ENCODE measurements at places on chromosomes 5 and 9. TPM values are rescaled to one million over a fixed set of nuclear protein-coding genes. Genes with fewer than 3 reads are reported as not detected.

DNA sequence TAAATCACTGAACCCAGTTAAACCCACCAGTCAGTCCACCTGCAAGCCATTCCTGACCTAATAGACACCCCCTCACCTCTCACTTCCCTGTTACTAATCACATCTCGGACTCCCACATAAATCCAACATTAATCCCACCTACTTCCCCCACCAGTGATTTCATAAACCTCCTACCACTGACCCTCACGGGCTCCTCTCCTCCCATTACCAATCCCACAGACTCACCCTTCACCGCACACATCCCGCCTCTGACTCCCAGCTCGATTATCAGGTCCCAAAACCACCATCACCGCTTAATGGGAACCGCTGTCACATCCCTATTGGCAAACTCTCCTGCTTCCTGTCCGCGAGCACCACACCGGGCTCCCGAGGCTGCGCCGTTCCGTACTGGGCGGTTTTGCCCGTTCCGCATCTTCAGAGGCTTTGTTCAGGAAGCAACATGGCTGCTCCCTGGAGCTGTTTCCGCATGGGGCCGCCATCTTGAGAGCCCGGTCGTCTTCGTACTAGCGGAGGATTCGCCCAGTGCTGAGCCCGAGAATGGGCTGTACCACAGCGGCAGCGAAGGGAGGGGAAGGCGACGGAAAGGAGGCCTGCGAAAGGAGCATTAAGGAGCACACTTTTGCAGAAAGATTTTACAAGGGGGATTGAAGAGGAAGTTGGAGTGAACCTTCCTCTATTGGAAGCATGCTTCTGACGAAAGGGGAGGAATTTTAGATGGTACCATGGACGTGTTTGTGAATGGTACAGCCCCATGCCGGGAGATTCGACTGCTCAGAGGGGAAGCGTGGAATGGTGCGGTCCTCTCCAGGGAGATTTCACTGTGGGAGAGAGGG, at the start of gene ZNF300:
Gene ZNF300, minus strand, starts transcription at position 502 of the 833 bp plus-strand sequence. CDS start 1,825 bp downstream, outside the sequence.
- H3K4me1 ChIP-seq, result no peaks in the 10 kb centered on the region
- H3K27me3 ChIP-seq, result no peaks in the 10 kb centered on the region
- no peaks in the 10 kb centered on the region for H3K36me3 ChIP-seq
- peak within 1 kb of the TSS; percentile 63 for H3K4me3 ChIP-seq
- peak within 1 kb of the TSS; percentile 21 for H3K27ac ChIP-seq
- peak; percentile 89 for DNase-seq

DNA sequence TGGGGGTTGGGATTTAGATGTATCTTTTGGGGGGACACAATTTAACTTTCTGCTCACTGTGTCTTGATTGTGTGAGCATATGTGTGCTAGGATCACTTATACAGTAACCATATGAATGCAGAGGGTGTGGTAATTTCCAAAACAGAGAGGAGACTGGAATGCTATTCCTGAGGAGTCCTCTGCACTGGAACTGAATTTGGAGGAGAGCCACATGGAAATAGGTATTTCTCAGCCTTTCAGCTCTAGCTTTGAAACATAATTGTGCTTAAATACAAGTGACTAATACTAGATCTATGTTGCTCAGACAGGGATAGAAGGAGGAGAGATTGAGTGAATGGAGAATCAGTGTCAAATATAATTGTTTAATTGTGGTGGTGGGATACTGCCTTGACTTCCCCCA, 45.5 kb downstream of the FOCAD start:
- no peak overlapping the region for H3K4me3 ChIP-seq
- H3K27ac ChIP-seq, result no peak overlapping the region
- H3K36me3 ChIP-seq, result peaks cover 4% of the 10 kb centered on the region
- DNase-seq, result no peak
- H3K27me3 ChIP-seq, result no peaks in the 10 kb centered on the region

- DNase-seq, result no peak
- no peak overlapping the region for H3K27ac ChIP-seq
- H3K4me3 ChIP-seq, result no peak overlapping the region
- no peaks in the 10 kb centered on the region for H3K36me3 ChIP-seq
- no peaks in the 10 kb centered on the region for H3K4me1 ChIP-seq
These were observed 2.8 kb downstream of the OR1L8 start for GRCh38 chr9:122580360-122580759.

DNA sequence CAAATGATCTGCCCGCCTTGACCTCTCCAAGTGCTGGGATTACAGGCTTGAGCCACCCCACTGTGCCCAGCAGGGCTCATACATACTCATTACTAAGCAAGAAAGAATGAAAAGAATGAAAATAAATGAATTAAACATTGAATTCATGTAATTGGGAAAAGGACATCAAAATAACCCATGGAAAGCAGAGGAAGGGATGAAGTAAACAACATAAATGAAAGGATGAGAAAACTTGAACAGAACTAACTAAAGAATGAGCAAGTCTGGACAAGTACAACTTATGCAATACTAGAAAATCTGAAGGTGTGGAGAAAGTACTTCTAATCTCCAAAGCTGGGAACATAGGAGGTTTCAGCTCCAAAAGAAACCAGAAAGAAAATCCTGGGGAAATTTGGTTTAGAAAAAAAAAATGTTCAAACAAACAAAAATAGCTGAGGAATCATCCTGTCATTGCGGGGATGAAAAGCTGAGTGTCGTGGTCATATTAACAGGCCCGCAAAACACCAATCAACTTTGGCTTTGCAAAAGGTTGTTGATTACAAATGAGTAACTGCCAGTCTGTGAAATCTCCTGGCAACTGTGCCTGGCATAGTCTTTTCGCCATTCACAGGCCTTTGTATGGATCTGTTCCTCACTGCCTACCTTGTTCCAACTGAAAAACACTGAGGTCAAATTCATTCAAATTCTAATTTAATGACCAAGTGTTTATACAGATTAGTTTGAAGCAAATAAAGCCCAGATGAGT, 2.3 kb upstream of the AK3 start:
- no peaks in the 10 kb centered on the region for H3K27me3 ChIP-seq
- no peak overlapping the region for H3K4me3 ChIP-seq
- no peaks in the 10 kb centered on the region for H3K36me3 ChIP-seq
- peak overlapping the region; percentile 12 for H3K27ac ChIP-seq

DNA sequence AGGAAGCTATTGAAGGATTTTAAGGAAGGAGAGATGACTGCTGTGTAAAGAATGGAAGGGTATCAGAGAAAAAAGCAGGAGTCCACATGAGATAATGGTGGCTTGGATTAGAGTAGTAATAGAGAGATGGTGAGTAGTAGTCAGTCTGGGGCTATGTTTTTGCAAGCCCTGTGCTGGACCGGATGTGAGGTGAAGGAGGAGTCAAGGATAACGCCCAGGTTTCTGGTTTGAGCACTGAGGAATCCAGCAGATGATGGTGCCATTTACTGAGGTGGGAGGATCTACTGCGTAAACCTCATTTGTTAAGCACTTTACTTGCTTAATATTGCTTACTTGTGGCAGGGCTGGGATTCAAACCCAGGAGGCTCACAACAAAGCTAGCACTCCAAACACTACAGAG, 1.1 kb downstream of the TIGD6 start:
- peak overlapping the region; percentile 93 for H3K27ac ChIP-seq
- H3K4me3 ChIP-seq, result peak overlapping the region; percentile 79
- DNase-seq, result no peak
- no peaks in the 10 kb centered on the region for H3K36me3 ChIP-seq
- no peaks in the 10 kb centered on the region for H3K27me3 ChIP-seq
- peaks cover 8% of the 10 kb centered on the region for H3K4me1 ChIP-seq

DNA sequence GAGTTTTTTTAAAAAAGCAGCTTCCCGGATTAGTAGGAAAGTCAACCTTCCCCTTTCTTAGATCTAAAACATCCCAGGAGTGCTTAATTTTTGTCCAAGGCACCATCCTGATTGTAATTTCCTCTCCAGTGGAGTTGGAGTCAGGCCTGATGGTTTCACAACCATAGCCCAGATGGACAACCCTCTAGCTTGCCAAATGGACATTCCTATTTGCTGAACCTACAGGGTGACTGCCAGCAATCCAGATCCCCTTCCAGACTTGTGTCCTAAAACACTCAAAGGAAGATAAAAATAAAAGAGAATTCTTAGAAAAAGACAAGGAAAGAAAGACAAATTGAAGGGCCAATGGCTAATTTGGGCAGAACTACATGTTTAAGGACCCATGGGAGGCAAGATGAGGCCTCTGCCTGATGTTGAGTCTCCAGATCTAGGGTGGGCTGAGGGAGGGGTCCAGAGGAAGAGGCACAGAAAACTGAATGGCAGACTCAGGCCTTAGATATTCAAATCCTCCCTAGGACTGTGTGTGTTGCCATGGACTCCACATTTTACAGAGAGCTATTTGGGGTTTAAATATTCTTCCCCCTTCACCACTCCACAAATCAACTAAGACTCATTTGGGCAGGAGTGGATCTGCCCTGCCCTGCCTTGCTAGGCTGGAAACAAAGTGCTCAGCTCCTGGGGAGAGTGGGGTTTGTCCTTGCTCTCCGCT, 38.5 kb upstream of the SLC44A1 start:
- peaks cover 17% of the 10 kb centered on the region for H3K4me1 ChIP-seq
- peak overlapping the region; percentile 90 for H3K27ac ChIP-seq
- peak; percentile 90 for DNase-seq
- H3K36me3 ChIP-seq, result no peaks in the 10 kb centered on the region

DNA sequence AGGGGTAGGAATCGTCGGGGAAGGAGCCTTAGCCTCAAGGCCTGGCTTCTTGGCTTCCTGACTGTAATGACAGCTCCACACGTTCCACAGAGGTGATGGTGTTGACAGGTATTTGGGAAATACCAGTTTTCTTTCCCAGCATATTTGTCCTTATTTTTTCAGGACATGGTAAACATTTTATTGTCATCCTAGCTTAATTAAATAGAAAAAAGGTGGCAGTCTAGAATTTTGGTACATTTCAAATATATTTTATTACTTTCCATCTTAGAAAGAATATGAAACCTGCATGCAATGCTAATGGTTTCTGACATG, 8.4 kb downstream of the CXCL14 start:
- H3K36me3 ChIP-seq, result no peaks in the 10 kb centered on the region
- no peaks in the 10 kb centered on the region for H3K4me1 ChIP-seq
- no peak for DNase-seq
- H3K27me3 ChIP-seq, result no peaks in the 10 kb centered on the region
- H3K27ac ChIP-seq, result no peak overlapping the region

- no peaks in the 10 kb centered on the region for H3K27me3 ChIP-seq
- DNase-seq, result no peak
- no peaks in the 10 kb centered on the region for H3K36me3 ChIP-seq
These were observed 56.8 kb downstream of the DRD1 start for GRCh38 chr5:175387144-175387543.

GRCh38 chr5:122415030-122415800, 103.2 kb downstream of the SNCAIP start:
- peak; percentile 71 for DNase-seq
- no peaks in the 10 kb centered on the region for H3K4me1 ChIP-seq
- H3K4me3 ChIP-seq, result no peak overlapping the region
- H3K27ac ChIP-seq, result no peak overlapping the region
- no peaks in the 10 kb centered on the region for H3K27me3 ChIP-seq
- no peaks in the 10 kb centered on the region for H3K36me3 ChIP-seq

GRCh38 chr9:33408087-33408486, 5.7 kb upstream of the AQP7 start:
- H3K4me1 ChIP-seq, result no peaks in the 10 kb centered on the region
- H3K27ac ChIP-seq, result no peak overlapping the region
- H3K4me3 ChIP-seq, result no peak overlapping the region
- DNase-seq, result no peak
- H3K27me3 ChIP-seq, result no peaks in the 10 kb centered on the region

DNA sequence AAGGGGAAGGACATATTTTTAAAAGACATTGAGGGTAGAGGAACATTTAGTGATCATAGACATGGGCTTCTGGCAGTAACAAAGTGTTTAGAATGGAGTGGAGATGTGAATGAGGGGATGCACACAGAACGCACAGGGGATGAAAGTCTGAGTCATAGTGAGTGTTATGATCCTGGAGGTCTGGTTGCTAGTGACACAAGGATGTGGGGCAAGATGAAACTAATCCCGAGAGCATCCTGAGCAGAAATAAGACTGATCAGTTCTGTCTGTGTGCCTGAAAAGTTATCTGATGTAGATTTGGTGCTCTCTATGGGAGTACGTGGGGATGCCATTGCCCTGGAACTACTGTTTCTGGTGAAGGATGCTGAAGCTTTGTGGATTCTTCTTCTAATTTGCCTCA, 141.1 kb downstream of the CHSY3 start:
- no peaks in the 10 kb centered on the region for H3K27me3 ChIP-seq
- H3K4me1 ChIP-seq, result no peaks in the 10 kb centered on the region
- DNase-seq, result no peak

DNA sequence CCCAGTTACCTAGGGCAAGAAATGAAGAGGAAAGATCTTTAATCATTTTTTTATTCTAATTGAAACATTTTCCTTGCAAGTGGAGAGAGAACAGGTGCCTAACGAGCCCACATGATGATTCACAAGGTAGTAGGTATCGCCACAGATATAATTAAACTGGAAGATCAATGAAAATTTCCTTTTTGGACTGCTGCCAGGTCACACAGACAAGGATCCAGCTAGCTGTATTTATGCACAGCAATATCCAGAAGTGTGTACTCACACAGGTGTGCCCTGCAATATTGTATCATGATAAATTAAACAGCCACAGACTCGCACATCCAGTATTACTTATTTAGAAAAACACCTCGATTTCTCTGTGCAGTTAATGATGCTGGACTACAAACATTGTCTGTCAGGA, 294.0 kb upstream of the SMARCA2 start:
- H3K4me1 ChIP-seq, result no peaks in the 10 kb centered on the region
- no peak overlapping the region for H3K4me3 ChIP-seq
- no peaks in the 10 kb centered on the region for H3K27me3 ChIP-seq
- no peaks in the 10 kb centered on the region for H3K36me3 ChIP-seq
- no peak overlapping the region for H3K27ac ChIP-seq

GRCh38 chr5:181084621-181085195, 44.6 kb downstream of the BTNL9 start:
- H3K36me3 ChIP-seq, result no peaks in the 10 kb centered on the region
- H3K4me3 ChIP-seq, result no peak overlapping the region

- H3K4me3 ChIP-seq, result no peak overlapping the region
- no peak for DNase-seq
- no peaks in the 10 kb centered on the region for H3K27me3 ChIP-seq
- H3K4me1 ChIP-seq, result no peaks in the 10 kb centered on the region
These were observed 76.2 kb upstream of the SLC1A3 start for GRCh38 chr5:36530215-36530614.

DNA sequence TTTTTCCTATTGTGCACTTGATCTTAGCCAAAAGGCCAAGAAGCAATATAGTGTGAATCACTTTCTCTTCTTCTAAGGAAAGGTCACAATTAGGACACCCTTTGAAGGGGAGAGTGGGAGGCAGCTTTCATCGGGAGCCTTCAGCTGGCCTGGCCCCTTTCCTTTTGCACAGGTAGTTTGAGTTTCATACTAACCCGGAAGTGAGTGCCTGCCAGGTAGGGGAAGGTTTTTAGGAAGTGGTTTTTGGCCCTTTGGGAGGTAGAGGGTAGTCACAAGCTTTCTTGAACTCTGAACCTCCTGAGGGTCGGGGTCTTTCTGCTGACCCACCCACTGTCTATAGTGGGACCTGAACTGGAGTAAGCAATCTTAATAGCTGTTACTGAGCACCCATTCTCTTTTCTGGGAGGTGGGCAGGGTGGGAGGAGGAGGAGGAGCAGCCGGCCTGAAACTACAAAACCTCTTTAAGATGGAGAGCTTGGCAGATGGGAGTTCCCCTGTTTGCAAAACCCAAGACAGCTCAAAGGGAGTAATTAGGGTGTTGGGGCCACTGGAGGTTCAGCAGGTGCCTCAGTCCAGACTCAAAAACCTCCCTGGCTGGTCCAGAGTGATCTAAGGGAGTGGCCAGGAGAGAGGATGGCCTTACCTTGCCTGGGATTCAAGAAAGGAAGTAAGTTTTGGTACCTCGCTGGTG, 6.0 kb downstream of the LARP1 start:
- H3K4me3 ChIP-seq, result no peak overlapping the region
- H3K27me3 ChIP-seq, result no peaks in the 10 kb centered on the region
- no peak overlapping the region for H3K27ac ChIP-seq
- no peak for DNase-seq
- no peaks in the 10 kb centered on the region for H3K36me3 ChIP-seq

PCDHB13 gene
- total RNA-seq, result 6.7 TPM

PCDHAC1 gene
- 0.32 TPM for total RNA-seq
